Upper lobe of right lung (tissue), 1 donor: ENCODE measurements at places on chromosomes 5 and 9.

DNA sequence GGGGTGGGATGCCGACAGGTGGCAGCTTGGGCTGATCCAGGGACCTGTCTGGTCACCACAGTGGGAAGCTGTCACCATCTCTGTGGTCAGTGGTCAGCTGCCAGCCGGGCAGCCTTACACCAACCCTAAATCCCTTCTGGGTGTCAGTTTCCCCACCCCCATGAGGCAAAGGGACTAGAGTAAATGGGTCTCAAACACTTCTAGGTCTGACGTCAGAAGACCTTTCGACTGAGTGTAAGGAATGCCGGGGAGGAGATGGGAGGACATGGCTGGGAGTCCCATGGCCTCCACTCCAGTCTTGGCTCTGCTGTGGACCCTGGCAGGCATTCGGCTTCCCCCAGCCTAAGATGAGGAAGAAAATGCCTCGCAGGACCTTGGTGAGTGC, 40.3 kb upstream of the SLC25A51 start:
- H3K4me3 ChIP-seq: no peak overlapping the region
- H3K27ac ChIP-seq: peak overlapping the region; percentile 55
- DNase-seq: no peak
- H3K36me3 ChIP-seq: peaks cover 19% of the 10 kb centered on the region
- peaks cover 45% of the 10 kb centered on the region for H3K4me1 ChIP-seq
- no peaks in the 10 kb centered on the region for H3K27me3 ChIP-seq

DNA sequence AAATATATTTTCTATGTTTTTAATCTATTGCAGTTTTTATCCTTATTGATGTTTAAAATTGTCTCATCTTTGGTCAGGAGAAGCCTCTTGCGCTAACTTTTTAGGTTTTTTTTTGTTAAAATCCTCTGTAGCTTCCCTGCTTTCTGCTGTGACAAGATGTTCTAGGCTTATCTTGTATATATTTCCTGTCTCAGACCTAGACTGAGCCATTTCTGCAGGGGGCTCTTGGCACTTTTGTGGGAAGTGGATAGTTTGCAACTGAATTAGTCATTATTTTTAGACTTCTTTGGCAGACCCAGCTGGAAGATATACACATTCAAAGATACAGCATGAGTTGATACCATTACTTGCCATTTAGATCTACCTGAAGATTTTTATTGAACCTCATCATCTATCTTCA, 28.8 kb downstream of the TCERG1 start:
- peaks cover 79% of the 10 kb centered on the region for H3K36me3 ChIP-seq
- no peaks in the 10 kb centered on the region for H3K27me3 ChIP-seq
- no peak overlapping the region for H3K27ac ChIP-seq
- DNase-seq: no peak
- H3K4me1 ChIP-seq: no peaks in the 10 kb centered on the region
- no peak overlapping the region for H3K4me3 ChIP-seq

GRCh38 chr5:5628866-5629606, 206.6 kb downstream of the ICE1 start:
- DNase-seq: no peak
- H3K27me3 ChIP-seq: no peaks in the 10 kb centered on the region
- H3K4me3 ChIP-seq: no peak overlapping the region

- H3K4me3 ChIP-seq: no peak overlapping the region
- no peak for DNase-seq
- no peaks in the 10 kb centered on the region for H3K27me3 ChIP-seq
- peak overlapping the region; percentile 6 for H3K27ac ChIP-seq
- H3K4me1 ChIP-seq: peaks cover 21% of the 10 kb centered on the region
Measured at GRCh38 chr9:104836767-104837166, 72.8 kb downstream of the NIPSNAP3B start.

DNA sequence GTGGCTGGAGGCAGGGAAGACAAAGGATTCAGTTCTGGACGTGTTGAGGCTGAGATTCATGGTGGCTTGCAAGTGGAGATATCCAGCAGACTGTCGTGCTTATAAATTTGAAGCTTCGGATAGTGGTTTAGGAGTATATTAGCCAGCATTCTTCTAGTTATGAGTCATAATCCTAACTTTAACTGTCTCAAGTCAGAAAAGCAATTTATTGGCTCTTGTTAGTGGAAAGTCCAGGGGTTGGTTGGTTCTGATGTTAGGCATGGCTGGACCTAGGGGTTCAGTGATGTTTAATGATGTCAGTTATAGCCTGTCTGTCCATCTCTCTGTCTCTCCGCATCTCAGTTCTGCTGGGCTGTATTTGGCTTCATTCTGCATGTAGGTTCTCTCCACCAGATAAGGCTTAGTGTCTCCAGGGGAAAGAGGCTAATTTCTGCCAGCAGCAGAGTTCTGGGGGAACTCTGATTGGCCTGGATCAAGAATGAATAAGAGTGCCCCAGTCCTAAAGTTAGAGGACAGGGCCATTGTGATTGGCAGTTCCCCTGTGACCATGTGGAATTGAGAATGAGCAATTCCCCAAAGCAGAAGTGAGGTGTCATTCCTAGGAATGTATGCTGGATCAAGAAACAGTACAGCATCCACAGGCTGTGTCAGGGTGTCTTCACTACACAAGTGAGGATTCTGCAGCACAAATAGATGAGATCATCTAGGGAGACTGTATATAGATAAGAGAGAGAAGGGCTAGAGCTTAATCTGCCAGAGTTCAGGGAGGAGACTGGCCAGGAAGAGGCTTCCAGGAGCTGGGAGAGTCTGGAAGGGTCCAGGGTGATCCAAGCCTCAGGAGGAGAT, 72.9 kb upstream of the SHB start:
- H3K27ac ChIP-seq: no peak overlapping the region
- no peaks in the 10 kb centered on the region for H3K36me3 ChIP-seq
- peak; percentile 6 for DNase-seq
- H3K4me1 ChIP-seq: no peaks in the 10 kb centered on the region
- H3K27me3 ChIP-seq: no peaks in the 10 kb centered on the region

GRCh38 chr9:138103111-138103848, 225.7 kb downstream of the CACNA1B start:
- DNase-seq: peak; percentile 56
- H3K36me3 ChIP-seq: no peaks in the 10 kb centered on the region
- H3K4me1 ChIP-seq: no peaks in the 10 kb centered on the region
- peaks cover 16% of the 10 kb centered on the region for H3K27me3 ChIP-seq
- no peak overlapping the region for H3K27ac ChIP-seq

DNA sequence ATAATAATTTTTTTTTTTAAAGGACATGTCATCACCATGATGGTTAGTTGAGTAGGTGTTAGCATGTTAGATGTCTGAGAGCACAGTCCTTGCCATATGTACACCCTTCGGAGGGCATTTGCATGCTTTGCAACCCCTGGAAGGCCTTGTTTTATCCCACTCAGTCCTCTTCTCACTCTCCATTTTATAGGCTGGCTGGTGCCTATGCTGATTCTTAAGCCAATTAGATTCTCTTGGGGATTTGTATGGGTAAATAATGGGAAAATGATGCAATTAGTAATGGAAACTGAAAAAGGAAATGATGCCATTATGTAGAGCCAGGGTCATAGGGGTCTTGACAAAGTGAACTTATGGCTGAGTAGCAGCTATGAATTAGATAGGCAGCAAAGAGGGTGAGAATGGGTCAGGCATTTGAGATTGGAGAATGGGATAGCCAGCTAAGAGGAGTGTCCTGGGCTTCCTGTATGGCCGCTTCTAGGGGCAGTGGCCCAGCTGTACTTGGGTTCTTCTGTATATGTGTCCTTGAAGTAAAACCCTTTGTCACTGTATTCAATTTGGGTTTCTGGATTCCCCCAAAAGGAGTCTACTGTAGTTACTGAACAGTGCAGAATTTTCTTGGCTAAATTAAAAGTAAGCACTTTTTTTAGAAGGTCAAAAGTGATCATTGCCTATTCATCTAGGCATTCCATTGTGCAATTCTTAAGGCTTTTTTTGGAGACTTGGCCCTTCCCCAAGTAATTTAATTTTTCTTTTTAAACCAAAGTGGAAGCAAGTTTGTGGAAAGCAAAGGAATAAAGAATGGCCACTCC, 31.6 kb downstream of the LRRTM2 start:
- no peak overlapping the region for H3K4me3 ChIP-seq
- no peaks in the 10 kb centered on the region for H3K36me3 ChIP-seq
- H3K4me1 ChIP-seq: peaks cover 22% of the 10 kb centered on the region

DNA sequence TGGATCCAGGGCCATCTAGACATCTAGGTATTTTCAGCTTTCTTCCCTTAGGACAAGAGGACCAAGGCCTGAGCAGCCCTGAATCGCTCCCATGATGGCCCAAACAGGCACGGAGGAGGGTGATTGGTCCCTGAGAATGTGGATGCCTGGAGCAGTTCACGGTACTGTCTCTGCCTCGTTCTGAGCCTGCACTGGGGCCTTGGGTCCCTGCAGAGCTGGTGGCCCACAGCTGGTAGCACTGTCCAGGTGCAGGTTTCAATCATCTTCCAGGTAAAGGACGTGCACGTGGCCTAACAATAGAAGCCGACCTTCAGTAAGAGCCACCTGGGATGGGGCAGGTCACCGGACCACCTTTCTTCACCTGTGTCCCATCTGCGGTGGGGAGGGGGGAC, 19.4 kb upstream of the FCN1 start:
- H3K27ac ChIP-seq: no peak overlapping the region
- H3K4me3 ChIP-seq: no peak overlapping the region
- no peaks in the 10 kb centered on the region for H3K36me3 ChIP-seq
- H3K27me3 ChIP-seq: peaks cover 6% of the 10 kb centered on the region
- DNase-seq: no peak

DNA sequence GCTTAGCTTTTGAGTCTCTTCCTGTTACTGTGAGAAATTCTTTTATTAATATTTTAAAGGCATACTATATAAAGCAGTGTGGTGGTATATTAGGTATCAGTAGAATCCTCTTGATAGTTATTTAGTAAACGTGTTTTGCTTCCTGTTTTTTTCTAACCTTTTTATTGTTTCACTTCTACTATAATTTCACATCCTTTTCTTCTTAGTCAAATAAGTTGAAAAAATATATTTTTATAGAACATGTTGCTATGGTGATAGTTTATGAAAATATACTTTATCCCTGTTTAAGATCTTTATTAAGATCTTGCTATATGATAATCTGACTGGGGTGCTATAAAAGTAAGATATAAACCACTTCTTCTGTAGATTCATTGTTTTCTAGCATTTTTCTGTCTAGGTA, 2.1 kb downstream of the POLK start:
- H3K4me1 ChIP-seq: peaks cover 29% of the 10 kb centered on the region
- no peak for DNase-seq
- H3K4me3 ChIP-seq: no peak overlapping the region
- H3K27ac ChIP-seq: no peak overlapping the region

DNA sequence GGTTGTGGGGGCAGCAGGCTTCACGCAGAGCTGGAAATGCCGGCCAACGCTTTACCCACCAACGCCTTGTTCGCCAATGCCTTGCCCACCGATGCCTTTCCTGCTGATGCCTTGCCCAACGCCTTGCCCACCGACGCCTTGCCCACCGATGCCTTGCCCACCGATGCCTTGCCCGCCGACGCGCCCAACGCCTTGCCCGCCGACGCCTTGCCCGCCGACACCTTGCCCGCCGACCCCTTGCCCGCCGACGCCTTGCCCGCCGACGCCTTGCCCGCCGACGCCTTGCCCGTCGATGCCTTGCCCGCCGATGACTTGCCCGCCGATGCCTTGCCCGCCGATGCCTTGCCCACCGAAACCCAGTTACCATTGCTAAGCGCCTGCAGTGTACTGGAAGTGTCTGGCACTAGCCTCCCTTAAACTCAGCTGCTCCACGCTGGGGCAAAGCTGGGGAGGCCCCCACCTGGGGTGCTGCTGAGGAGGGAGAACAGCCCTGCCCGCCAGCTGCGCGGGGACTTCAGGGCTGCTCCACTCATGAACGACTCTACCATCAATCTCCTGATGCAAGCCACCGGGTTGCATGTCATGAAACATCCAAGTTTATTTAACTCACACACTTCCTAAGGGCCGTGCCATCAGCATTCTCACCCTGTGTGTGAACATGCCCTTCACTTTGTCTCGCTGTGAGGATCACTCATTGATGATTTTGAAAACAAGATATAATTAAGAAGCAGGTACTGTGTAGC, 1.8 kb downstream of the SLC6A18 start:
- H3K27me3 ChIP-seq: no peaks in the 10 kb centered on the region
- no peaks in the 10 kb centered on the region for H3K36me3 ChIP-seq
